ENCODE measurements at places on chromosomes 11 and 22. TPM values are rescaled to one million over a fixed set of nuclear protein-coding genes. Genes with fewer than 3 reads are reported as not detected.

Gene C1QTNF5
- 4.4 TPM for total RNA-seq

Gene TRIM51
- total RNA-seq, result not detected

Gene OTOG
- not detected for total RNA-seq

Gene FGF19
- not detected for total RNA-seq

Gene LAYN
- total RNA-seq, result 10.9 TPM

Gene USH1C
- total RNA-seq, result not detected

- DNase-seq, result no peak
Measured at GRCh38 chr11:71431271-71431670, 16.9 kb downstream of the DHCR7 start.

DNA sequence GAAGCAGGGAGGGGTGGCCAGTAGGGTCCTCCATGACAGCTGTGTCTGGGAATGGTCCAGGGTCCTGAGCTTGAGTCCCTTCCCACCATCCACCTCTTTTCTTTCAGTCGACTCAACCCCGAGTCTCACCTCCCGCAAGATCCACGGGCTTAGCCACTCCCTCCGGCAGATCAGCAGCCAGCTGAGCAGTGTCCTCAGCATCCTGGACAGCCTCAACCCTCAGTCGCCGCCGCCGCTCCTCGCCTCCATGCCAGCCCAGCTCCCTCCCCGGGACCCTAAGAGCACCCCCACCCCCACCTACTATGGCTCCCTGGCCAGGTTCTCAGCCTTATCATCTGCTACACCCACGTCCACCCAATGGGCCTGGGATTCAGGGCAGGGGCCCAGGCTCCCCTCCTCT, 81.9 kb downstream of the CEP164 start:
- DNase-seq, result no peak

DNA sequence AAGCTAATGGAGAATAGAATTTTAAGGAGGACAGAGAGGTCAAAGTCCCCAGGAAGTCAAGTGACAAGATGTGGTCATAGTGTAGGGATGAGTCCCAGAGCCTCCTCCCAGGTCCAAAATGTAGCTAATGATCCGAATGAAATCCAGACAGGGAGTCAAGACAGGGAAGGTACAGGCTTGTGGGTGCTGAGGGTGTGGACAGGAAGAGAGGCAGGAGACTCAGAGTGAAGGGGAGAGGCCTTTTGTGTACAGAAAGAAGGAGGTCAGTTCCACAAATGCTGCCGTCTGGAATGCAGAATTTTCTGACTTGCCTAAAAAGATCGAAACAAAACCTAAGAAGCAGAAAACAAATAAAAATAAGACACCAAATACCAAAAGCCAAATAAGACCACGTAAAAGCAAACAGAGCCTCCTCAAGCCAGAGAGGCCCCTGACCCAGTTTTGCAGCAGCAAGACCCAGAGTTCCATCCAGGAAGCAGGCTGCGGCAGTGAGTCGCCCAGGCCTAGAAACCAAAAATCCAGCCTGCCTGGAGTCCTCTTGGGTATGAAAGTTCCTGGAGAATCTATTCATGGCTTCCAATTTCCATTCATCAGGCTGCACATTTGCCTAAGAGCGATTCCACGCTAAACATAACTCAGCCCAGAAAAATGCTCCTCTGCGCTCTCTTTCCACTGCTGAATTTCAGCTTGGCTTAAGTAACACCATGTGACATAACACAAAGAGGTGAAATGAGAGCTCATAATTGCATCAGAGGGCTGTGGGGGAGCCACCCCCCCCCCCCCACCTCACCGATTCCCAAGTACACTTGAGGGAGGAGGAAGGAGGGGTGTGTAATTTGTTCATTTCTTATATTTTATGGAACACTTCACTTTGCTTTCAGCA, 71.2 kb downstream of the KIRREL3 start:
- peak; percentile 48 for DNase-seq

DNA sequence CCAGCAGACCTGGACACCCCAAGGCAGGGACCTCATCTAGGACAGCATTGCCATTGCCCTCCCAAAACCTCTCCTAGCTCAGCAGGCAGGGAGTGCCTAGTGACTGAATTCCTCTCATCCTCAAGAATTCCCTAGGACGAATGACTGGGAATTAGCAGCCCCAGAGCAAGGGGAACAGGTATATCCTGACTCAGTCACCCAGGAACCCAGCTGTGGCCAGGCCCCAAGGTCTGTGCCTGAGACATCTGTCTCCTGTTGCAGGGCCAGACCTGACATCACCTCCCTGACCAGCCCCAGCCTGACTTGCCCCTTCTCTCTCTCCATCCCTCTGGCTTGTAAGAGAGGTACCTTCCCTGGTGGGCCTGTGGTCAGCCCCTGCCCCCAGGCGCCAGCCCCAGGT, 39.0 kb upstream of the SUSD2 start:
- no peak for DNase-seq

- DNase-seq, result peak; percentile 33
Measured at GRCh38 chr11:29161191-29161590, 855.6 kb downstream of the KCNA4 start.

DNA sequence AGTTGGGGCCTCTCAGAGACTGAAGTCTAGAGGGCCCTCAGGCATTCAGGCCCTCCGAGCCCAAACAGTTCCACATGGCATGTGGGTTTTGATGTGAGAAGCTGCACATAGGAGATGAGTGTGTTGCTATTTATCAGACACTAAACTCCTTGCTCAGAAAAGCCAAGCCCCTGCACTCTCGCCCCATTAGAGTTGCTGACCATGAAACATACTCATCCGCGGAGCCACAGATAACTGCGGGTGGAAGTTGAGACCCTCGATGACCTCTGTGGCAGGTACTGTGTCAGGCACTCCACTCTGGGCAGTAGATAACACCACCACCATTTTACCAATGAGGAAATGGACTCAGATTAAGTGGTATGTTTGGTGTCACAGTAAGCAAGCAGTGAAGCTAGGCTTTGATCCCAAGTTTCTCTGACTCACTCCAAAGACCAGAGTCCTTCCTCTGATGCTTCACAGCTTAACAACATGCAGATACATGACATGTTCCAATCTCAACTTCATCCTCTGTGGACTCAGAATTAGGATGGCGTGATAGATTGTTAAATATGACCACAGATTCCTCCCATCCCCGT, 202.1 kb downstream of the ADAMTS15 start:
- DNase-seq, result no peak

GRCh38 chr22:44085743-44086270, 61.7 kb downstream of the PARVB start:
- peak; percentile 56 for DNase-seq

GRCh38 chr11:66580803-66581202, 12.1 kb downstream of the CCDC87 start:
- DNase-seq, result peak; percentile 47

- no peak for DNase-seq
Measured at GRCh38 chr11:66523611-66524010, 13.2 kb downstream of the BBS1 start.

- DNase-seq, result peak; percentile 86
Measured at GRCh38 chr11:43738600-43739409, 58.3 kb downstream of the HSD17B12 start.

- no peak for DNase-seq
Measured at GRCh38 chr11:47967577-47968525, 12.5 kb upstream of the PTPRJ start.

- DNase-seq, result no peak
Measured at GRCh38 chr11:15988693-15989231, 367.6 kb downstream of the SOX6 start.

DNA sequence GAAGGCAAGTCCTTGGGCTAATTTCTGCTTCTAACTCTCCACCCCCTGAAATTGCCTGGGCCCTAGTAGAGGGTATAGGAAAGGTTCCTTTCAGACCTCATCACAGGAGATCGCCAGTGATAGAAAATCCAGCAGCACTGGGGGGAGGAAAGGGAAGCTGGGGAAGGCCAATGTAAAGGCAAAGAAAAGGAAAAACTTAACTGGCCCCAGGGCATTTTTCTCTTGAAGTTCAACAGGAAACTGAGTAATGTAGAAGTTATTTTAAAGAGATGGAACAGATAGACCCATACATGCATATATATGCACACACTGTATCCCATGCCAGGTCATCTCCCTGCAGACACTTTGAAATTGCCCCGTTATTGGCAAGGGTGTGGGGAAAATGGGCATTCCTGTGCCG, 134.0 kb downstream of the TRIM44 start:
- DNase-seq, result peak; percentile 91

GRCh38 chr11:71285111-71285510, 32.7 kb upstream of the SHANK2 start:
- no peak for DNase-seq

- no peak for DNase-seq
Measured at GRCh38 chr22:38549101-38549894, 20.7 kb downstream of the DMC1 start.

GRCh38 chr11:18791207-18791968, at the start of gene PTPN5:
TSS of gene PTPN5 (minus strand) at chr11:18791798. CDS start at chr11:18771958, 19,840 bp downstream.
- DNase-seq, result no peak

DNA sequence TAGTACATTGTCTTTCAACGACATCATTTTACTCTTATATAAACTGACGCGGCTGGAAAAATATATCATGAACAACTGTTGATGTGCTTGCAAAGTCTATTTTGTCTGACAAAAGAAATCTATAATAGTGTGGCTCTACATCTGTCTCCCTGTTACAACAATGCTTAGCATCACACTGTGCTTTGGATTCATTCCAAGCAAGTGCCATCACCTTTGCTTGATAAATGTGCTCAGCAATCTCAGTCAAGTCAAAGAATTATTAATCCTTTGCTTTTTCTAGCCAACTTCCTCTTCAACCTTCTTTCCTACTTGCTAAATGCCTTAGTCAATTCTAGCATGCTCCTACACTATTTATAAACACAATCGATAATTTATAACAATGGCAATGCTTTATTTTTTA, 140.5 kb downstream of the FCHSD2 start:
- no peak for DNase-seq

- DNase-seq, result no peak
Measured at GRCh38 chr11:75492181-75492820, 33.4 kb downstream of the GDPD5 start.
